ENCODE measurements at places on chromosomes 16 and 17.

DNA sequence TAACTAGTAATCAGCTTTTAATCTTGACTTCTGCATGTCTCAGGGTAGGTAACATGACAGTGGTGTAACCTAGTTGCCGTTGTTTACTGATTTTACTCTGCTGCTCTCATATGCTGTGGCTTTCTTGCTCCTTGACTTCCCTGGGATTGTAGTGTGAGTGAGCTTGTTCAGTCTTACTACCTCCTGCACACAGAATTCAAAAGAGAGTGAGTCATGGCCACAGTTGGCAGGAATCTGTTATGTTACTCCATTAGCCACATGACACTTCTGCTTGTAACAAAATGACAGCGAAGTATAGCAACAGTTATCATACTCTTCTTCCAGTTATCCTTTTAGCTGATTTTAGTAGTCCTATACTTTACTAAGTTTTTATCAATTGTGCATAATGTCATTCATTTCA, 18.8 kb downstream of the TNRC6A start:
- DNase-seq = peak; percentile 91

- no peak for DNase-seq
Measured at GRCh38 chr16:55821210-55821609, 11.7 kb downstream of the CES1 start.

GRCh38 chr16:73878611-73879010, 418.0 kb upstream of the PSMD7 start:
- peak; percentile 29 for DNase-seq

- DNase-seq = no peak
Measured at GRCh38 chr17:19996502-19996901, 12.7 kb upstream of the SPECC1 start.

DNA sequence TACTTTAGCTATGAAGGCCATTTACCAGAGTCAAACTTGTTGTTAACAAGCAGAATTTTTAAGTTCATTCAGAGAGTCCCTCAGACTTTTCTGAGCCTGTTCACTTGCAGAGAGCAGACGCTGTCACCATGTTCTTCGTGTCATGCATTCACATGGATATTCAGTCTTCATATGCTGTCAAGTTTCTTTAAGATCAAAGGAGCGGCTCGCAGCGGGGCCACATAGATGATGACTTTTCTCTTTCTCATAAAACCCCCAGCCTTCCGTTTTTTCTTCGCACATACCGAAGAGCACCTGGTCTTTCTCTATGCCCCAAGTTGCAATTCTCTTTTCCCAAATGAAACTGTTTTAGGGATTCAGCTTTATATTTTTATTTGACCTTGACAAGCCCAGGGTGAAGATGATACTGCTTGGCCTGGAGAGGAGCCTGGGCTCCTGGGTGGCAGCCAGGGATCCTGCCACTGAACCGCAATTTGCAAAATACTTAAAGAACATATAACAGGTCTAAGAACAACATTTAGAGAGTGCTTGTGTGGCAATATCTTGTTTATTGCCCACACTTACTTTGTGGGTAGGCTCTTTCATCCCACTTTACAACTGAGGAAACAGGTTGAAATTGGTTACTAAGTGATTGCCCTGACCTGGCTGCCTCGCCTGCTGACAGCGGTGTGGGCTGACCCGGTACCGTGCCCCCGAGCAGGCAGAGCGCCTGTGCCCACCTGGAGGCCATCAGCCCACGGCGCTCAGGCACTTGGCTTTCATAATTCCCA, 22.9 kb downstream of the SEC14L1 start:
- DNase-seq = no peak

DNA sequence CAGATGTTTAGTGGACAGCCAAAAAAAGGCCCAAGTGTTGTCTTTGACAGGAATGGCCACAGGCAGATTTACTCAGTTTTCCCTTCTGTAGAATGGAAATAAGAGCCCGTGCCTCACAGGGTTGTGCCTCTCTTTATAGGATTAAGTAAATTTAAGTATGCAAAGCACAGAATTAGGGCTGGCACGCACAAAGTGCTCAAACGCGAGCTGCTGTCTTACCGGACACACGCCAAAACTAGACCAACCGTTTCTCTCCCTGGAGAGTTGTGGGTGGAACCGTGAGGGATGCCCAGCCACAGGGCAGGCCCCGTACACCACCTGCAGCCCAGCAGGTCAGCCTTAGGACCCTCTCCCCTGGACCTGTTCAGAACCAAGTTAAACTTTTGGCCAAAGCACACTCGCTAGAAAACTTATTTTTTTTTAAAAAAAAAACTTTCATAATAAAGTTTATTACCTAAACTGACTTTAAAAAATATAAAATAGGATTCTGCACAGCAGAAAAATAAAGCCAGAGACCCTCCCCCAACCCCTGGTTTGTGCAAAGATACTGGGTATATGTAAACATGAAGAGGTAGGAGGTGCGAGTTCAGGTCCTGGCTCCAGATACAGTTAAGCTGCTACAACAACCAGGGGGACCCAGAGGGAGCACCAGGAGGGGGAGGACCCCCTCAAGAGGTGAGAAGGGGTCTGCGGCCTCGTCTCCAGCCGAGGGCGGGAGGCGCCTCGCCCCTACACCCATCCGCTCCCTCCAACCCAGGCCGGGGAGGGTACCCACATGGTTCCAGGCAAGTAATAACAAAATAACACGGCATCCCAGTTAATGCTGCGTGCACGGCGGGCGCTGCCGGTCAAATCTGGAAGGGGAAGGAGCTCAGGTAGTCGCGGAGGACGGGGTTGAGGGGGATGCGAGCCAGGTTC, 1.8 kb downstream of the SOCS1 start:
- DNase-seq = no peak

DNA sequence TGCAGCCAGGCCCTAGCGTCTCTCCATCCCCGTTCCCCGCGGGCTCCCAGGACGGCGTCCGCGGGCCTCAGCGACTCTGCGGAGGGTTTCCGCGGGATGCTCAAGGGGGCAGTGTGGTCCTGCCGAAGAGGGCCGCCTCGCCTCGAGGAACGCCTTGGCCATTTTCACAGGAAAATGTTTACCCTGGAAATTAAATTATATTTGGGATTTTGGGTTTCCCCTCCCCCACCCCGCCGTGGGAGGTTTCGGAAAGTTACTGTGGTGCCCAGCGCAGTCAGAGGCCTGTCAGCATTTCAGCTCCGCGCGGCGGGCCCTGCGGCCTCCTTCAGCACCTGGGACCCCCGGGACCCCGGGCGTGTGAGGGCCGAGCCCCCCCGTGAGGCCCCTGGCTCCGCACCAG, 94.5 kb downstream of the PCTP start:
- DNase-seq = peak; percentile 4

GRCh38 chr16:20903899-20904506, 3.4 kb downstream of the LYRM1 start:
- DNase-seq = peak; percentile 52

DNA sequence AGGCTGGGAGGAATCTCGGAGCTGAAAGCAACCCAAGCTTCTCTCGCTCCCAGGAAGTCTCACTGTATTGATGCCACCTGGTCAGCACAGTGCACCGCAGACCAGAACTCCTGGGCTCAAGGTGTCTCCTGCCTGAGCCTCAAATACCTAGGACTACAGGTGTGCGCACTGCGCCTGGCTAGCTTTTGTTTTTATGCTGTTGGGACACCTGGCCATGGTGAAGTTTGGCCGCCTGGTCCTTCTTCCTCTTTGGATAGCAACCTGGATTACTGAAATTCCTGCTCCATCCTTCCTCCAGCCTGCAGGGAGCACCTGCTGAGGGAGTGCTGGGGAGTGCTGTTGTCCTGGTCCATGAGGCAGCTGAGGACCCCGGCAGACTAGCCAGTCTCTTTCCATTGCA, 56.6 kb downstream of the COTL1 start:
- DNase-seq = no peak

- DNase-seq = peak; percentile 9
Measured at GRCh38 chr16:47475786-47476185, 14.7 kb downstream of the PHKB start.

DNA sequence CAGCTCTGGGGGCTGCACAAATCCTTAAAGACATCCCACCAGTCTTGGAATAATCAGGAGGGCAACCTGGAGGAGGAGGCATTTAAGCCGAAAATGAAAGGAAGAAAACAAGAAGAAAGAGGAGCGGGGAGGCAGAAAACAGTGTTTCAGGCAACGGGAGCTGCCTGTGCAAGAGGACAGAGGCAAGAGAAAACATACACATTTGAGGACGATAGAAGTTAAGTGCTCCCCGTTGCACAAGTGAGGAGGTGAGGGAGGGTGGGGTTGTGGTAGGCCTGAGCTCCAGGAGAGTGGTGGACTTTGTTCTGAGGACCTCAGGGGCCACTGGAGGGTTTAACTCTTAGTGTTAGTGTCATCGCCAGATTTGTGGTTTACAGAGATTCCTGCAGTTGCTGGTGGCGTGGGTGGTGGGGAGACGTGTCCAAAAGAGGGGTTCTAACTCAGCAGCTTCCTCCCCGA, 27.6 kb upstream of the CIBAR2 start:
- no peak for DNase-seq

DNA sequence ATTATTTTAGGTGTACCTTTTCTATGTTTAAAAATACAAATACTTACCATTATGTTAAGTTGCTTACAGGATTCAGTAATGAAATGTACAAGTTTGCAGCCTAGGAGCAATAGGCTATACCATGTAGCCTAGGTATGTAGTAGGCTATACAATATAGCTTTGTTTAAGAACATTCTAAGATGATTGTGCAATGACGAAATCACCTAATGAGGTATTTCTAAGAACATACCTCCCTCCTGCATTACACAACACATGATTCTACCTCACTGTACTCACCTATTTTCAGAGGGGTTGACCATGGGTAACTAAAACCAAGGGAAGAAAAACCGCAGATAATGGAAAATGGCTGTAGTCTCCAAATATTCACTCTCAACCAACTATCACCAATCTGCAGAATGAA, 35.3 kb upstream of the TBC1D3K start:
- DNase-seq = no peak

DNA sequence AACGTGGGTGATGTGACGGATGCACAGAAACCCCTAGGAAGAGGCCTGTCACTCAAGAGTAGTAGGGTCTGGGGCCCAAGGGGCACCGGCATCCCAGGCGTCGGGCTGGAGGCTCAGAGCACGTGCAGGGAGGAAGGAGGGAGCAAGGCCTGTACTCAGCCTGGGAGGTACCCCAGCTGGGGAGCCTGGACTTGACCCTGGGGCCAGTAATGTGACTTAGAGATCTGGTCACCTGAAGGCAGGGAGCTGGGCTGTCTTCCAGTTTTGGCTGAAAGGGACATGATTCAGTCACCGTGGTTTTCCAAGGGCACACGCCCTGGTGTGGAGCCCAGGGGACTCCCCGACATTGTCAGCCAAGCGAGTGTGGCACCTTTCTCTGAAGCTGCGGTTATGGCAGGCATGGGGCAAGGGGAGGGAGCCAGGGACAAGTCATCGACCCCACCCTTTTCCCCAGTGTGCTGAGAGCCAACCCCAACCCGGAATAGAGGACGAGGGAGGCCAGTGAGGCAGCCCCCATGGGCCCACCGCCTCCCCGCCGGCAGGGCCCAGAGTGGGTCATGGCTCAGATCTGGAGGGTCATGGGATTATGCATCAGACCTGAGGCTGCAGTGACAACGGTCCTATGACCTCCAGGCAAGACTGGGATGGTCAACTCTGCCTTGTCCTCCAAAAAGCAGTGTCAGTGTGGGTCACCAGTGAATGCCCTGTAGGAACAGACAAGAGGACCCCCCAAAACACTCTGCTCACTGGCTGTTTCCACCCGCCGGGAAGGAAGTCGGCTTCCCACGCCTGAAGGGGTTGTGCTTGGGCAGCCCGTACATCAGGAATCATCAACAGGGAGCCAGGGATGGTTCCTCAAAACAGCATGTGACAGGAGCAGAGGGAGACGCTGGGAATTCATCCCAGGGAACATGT, 41.9 kb downstream of the MEAK7 start:
- no peak for DNase-seq

DNA sequence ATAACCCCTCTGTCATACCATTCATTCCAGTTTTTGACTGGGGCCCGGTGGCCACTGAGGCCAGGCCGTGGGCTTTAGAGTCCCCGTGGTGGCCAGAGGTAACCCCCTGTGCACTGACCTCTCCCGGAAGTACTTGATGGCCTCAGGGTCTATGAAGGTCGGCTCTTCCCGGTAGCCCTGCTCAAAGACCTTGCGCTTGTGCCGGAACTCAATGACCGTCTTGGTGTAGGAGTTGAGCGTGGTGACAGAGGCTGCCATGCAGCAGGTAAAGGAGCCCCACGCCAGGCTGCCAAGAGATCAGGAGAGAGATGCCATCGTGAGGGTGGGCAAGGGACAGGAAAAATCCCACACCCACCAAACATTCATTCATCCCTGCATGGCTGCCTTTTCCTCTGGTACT, 234.8 kb downstream of the GSG1L start:
- DNase-seq = no peak

DNA sequence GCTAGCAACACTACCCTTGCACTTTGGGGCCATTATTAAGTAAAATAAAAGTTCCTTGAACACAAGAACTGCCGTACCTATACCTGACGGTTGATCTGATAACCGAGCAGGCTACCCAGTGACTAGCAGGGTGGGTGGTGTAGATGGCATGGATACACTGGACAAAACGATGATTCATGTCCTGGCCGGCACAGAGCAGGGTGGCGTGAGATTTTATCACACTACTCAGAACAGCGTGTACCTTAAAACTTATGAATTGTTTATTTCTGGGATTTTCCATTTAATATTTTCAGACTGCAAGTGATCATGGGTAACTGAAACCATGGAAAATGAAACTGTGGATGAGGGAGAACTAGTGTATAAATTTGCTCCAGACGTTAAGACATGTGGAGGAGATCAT, 41.0 kb upstream of the MSI2 start:
- peak; percentile 5 for DNase-seq

DNA sequence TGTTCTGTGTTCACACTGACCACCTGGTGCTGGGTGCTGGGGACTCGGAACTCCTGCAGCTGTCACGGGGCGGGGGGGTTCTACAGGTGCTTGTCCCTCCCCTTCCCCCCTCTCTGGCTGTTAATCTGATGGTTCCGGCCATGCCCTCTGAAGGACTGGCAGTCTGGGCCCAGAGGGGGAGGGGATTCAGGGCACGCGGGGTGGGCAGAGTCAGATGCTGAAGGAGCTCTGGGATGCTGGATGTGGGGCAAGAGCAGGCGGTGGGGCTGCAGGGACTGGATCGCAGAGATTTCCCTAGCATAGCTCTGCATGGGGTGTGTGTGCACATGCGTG, 5.4 kb upstream of the TBX21 start:
- DNase-seq = no peak

- DNase-seq = no peak
Measured at GRCh38 chr17:36900160-36900512, 37.1 kb upstream of the LHX1 start.

- DNase-seq = no peak
Measured at GRCh38 chr17:47201166-47201565, 8.0 kb upstream of the MYL4 start.

GRCh38 chr17:61323909-61324868, 75.5 kb upstream of the TBX2 start:
- peak; percentile 45 for DNase-seq

GRCh38 chr17:6970992-6971391, 24.9 kb upstream of the ALOX12 start:
- no peak for DNase-seq

DNA sequence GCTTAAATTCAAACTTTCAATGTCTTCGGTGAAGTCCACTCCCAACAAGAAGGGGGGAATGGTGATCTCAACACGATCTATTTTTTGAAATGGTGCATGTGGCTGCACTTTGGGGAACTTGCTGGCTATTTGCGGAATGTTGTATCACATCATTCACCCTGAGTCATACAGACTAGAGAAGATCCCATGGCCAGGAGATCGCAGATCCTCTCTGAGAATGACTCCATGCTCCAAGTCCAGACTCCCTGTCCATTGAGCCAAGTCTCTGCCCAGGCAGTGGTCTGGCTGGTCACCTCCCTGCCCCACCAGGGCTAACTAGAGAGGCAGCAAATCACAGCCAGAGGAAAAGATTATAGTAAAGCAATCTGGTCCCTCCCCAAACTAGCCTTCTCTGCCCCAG, 120.6 kb downstream of the XYLT1 start:
- no peak for DNase-seq
